ENCODE measurements at places on chromosomes 1 and 21.

DNA sequence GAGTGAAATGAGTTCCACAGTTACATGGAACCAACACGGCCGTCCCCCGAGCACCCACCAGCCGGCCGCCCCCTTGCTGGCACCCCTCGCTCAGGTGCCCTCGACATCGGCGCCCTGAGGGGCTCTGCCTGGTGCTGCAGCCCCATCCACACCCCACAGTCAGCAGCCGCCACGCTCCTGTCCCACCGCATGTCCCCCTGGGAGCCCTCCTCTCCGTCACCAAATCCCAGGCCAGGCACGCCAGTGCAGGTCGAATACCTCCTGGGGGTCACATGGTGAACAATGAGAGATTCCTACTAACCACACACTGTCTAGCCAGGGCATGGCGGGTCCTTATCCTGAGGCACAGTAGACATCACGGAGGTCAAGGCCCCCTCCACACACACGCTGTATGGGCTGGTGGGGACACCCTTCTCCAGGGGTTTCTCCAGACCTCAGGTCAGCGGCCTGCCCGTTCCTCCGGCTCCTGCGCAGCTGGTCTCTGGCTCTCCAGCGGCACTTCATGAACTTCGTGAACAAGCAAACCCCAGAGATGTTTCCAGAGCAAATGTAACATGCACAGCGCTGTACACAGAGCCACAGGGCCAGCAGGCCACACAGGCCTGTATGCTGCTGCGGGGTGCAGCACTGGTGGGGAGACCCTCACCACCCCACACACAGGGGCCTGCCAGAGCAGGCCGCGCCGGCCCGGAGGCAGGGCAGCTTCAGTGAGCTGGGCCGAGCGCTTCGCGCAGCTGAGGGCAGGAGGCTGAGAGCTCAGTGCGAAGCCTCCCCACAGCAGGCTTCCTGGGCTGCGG, 21.8 kb downstream of the POFUT2 start:
- no peak for DNase-seq

- no peak for DNase-seq
Observed at GRCh38 chr1:194071205-194071604, 884.8 kb upstream of the B3GALT2 start.

DNA sequence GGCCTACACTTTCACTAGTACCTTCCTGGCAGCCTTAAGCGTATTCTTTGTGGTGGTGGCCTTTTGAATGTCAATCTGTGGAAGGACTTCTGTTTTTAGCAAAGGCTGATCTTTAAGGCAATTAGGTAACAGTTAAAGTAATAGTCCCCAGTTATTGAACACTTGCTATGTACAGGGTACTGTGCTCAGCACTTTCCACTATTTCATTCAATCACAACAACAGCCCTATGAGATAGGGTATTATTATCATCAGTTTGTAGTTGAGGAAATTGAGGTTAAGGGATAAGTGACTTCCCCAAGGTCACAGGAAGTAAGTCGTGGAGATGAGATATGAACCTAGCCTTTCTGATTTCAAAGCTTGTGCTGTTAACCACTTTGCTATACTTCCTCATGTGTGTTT, 185.7 kb downstream of the ST6GALNAC3 start:
- no peak for DNase-seq

- no peak for DNase-seq
Observed at GRCh38 chr21:38474124-38474523, 24.2 kb downstream of the ERG start.

GRCh38 chr1:93649231-93649630, 32.4 kb downstream of the BCAR3 start:
- DNase-seq: no peak

DNA sequence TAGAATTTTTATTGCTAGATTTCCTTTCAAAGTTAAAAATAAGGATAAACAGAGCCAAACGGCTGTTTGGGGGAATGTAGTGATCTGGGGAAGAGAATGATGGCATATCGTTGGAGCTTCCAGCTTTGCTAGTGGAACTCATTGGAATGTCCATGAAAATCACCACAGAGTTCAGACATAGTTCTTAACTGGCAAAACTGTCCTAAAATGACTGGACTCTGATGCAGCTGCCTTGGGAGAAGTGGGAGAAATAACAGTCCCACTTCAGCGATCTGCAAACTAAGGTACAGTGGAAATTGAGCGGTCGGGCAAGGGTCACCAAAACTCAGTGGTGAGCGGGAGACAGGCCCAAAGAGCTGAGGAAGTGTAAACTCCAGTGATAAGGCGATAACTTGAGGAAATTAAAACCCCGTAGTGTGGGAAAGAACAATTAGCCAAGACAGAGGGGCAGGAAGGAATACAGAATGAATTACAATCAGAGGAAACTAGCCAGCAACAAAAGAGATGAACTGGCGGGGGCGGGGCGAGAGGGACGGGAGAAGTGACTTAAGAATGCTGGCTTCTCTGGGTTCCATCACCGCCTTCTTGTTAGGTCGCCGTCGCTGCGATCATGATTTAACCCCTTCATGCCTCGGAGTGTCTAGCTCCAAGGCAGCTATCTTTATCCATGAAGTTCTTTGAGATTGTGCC, 89.8 kb upstream of the ARHGAP29 start:
- DNase-seq: no peak

DNA sequence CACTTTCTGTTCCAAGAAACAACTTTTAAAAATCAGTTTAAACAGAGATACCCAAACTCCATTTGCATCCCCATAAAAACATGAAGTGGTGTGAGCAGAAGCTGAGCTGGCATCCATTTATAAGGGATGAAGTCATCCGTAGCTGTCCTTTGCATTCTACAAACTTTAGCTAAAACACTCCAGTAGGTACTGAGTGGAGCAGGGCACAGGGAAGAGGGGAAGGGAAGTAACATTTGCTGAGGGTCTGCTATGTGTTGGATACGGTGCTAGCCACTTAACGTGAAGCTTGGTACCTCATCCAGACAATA, 32.9 kb downstream of the VWA5B1 start:
- no peak for DNase-seq
